ENCODE measurements at places on chromosomes 1 and 21. TPM values are rescaled to one million over a fixed set of nuclear protein-coding genes. Genes with fewer than 3 reads are reported as not detected.

The ALX3 gene
- not detected for total RNA-seq

The NSL1 gene
- 28.7 TPM for total RNA-seq

The RAB42 gene
- total RNA-seq = 8.5 TPM

The GFI1 gene
- total RNA-seq = under 0.01 TPM

The HSD3B2 gene
- not detected for total RNA-seq

The PRAMEF33 gene
- total RNA-seq = not detected

The RBM11 gene
- not detected for total RNA-seq

The SMYD3 gene
- 19.2 TPM for total RNA-seq

The CDA gene
- total RNA-seq = 2.0 TPM

The ANKRD35 gene
- total RNA-seq = 2.9 TPM

The ANKRD65 gene
- total RNA-seq = 0.73 TPM

The KIFAP3 gene
- total RNA-seq = 27.2 TPM

The KAZN gene
- 10.3 TPM for total RNA-seq

The SPOCD1 gene
- total RNA-seq = 39.7 TPM

The S100A5 gene
- 0.37 TPM for total RNA-seq

The RAD54L gene
- 4.0 TPM for total RNA-seq

The CAPN9 gene
- total RNA-seq = not detected

The OR6N1 gene
- total RNA-seq = not detected

The ANKRD34A gene
- total RNA-seq = 2.0 TPM

The DTL gene
- total RNA-seq = 12.1 TPM

The TTC34 gene
- 0.20 TPM for total RNA-seq

The CELA3B gene
- total RNA-seq = not detected

The GJB3 gene
- total RNA-seq = under 0.01 TPM

The H3-3A gene
- total RNA-seq = 123 TPM

The DMRTB1 gene
- total RNA-seq = not detected

The GNL2 gene
- total RNA-seq = 99.1 TPM

The GABRD gene
- total RNA-seq = not detected

The VHLL gene
- total RNA-seq = 0.39 TPM

The ARMH1 gene
- 0.59 TPM for total RNA-seq

The CLDN17 gene
- total RNA-seq = not detected

The CDKN2C gene
- 20.6 TPM for total RNA-seq

The SLC2A5 gene
- total RNA-seq = 3.1 TPM

The CRNN gene
- not detected for total RNA-seq

The PADI3 gene
- total RNA-seq = not detected

The CNR2 gene
- total RNA-seq = not detected

The LCE2C gene
- not detected for total RNA-seq

The SEC16B gene
- 1.2 TPM for total RNA-seq
